BJ (cell line): ENCODE measurements at places on chromosomes 2 and 18. TPM values are rescaled to one million over a fixed set of nuclear protein-coding genes. Genes with fewer than 3 reads are reported as not detected.

- DNase-seq = no peak
These were observed 19.0 kb downstream of the TMSB10 start for GRCh38 chr2:84924173-84925106.

DNA sequence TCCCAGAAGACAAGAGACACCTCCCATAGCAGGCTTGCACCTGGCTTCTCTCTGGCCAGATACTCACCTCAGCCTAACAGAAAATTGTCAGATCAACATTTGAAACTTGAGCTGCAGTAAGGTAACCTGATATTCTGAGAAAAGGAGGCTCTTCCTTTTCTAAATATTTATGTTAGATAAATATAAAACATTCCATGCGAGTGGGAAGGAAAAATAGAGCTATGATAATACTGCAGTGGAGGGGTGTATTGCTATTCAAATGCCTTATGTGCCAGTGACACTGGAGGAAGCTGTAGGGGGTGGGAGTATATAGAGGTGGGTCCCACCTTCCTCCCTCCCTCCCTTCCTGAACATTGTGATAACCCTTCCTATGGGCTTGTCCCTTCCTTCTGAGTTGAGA lies 515.5 kb upstream of the CHAC2 start:
- no peak for DNase-seq

GRCh38 chr2:239168575-239168974 lies 232.2 kb downstream of the HDAC4 start:
- no peak for DNase-seq

DNA sequence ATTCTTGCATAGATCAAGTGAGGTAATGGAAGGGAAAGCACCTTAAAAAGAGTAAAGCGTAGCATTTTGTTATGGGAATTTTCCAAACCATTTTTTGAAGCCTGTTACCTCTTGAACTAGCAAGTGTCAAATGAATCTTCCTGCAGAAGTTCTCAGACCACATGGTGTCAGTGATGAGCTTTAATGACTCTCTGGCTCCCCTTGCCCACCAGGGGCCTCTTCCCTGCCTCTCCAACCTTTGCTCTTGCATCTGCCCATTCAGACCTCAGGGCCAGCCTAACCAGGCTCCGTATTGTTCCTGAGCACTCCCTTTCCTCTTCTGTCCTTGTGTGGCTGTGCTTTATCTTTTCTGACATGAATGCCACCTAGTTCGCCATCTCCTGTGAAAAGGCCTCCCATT lies 155.9 kb downstream of the DIS3L2 start:
- no peak for DNase-seq

DNA sequence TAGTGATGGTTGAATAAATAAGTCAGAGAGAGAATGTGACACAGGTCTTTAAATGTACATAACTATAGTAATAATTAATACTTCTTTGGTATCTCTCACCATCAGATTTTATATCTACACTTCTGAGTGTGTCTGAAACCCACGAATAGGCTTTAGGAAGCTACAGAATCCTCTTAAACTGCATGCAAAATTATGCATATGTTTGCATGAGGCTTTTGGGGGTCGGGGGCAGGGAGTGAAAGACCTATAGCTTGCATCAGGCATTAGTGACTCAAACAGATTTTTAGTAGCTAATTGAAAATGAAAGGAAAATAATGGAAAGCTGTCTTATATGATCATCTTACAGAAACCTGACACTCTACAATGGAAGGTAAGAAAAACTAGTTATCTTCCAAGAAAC lies 14.9 kb downstream of the LRPPRC start:
- DNase-seq = no peak

The ZNF385B gene
- 0.12 and 0.22 TPM in 2 replicates for polyA plus RNA-seq

The CHRNG gene
- polyA plus RNA-seq = not detected in 2 replicates

The TIGD1 gene
- polyA plus RNA-seq = 1.7 and 2.5 TPM in 2 replicates

The CCL20 gene
- polyA plus RNA-seq = not detected in 2 replicates

The BUB1 gene
- 22.2 and 23.9 TPM in 2 replicates for polyA plus RNA-seq

The TRABD2A gene
- 3.0 and 3.8 TPM in 2 replicates for polyA plus RNA-seq
